Left lung (tissue), 14 donors: ENCODE measurements at places on chromosomes 5 and 9. TPM values are rescaled to one million over a fixed set of nuclear protein-coding genes. Genes with fewer than 3 reads are reported as not detected.

GRCh38 chr9:105173826-105174225 lies 70.6 kb upstream of the SLC44A1 start:
- no peak for DNase-seq

PCDHB15 gene
- 2.8 TPM for total RNA-seq

DNA sequence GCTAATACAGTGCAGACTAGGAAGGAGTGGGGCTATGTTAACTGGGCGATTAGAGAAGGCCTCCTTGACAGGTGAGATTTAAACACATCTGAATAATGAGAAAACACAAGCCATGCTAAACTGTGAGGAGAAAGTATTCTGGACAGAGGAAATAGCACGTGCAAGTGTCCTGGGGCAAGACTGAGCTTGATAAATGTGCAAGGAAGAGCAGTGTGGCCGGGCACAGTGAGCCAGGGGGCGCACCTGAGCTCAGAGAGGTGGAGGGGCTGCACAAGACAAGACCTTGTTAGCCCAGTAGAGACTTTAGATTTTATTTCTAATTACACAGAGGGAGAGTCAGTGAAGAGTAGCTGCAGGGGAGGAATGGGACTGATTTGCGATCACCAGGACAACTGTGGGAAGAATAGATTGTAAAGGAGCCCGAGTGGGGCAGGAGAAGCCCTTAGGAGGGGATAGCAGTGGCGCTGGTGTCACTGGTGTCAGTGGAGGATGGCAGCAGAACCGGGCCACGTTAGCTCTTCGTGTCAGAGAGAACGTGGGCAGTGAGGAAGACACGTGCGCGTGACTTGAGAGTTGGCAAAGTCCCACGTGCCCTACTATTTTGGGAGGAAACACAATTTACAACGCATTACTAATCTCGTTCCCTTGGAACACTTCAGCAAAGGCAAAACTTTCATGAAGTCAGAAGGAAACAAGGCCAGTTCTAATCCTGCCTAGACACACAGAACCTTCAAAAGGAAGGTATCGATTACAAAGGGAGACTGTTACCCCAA lies 17.9 kb upstream of the C5orf47 start:
- DNase-seq, result no peak

GRCh38 chr9:4371108-4371507 lies 71.2 kb upstream of the GLIS3 start:
- no peak for DNase-seq

- DNase-seq, result no peak
Measured at GRCh38 chr5:174292348-174292747, 246.8 kb downstream of the NSG2 start.

DNA sequence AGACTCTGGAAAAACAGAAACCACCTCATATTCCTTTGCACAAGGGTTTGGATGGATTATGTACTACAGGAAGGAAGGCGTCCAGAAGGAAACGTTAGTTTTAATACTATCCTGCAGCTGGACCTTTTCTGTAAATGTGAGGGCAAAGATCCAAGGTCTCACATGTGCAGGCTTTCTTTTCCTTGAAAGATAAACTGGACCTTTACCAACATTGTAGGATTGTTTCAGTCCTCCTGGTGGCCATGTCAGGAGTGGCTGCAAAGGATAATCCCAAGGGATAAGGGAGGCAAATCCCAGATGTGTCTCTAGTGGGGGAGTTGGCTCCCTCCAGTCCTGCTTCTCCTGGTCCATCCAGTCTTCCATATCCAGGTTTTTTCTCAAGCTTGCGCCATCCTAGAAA lies 397.5 kb downstream of the HTR1A start:
- DNase-seq, result no peak

DNA sequence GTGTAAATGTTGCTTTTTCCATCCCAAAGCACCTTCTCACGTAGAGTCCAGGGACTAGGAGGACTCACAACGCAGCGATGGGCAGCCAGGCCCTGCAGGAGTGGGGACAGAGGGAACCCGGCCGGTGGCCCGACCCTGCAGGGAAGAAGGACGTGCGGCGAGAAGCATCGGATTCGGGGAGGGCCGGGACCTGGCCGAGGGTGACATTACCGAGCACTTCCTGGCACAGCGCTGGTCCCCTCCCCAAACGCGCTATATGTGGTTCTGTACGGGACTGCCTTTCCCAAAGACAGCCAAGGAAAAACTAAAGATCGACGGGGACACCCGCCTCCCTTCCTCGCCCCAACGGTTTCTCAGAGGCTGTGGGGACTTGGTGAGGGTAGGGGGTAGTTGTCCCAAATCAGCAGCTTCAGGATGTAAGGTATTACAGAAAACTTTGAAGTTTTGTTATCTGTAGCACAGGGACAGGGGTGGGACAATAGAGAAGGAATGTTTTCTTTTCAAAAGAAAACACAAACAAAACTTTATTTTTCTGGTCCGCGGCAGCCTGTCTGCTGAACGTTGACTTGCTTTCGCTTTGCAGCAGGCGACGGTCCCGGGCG lies 887 bp upstream of the MAP3K1 start:
- DNase-seq, result no peak

GRCh38 chr5:88691230-88691582 lies 191.8 kb downstream of the MEF2C start:
- DNase-seq, result no peak

DNA sequence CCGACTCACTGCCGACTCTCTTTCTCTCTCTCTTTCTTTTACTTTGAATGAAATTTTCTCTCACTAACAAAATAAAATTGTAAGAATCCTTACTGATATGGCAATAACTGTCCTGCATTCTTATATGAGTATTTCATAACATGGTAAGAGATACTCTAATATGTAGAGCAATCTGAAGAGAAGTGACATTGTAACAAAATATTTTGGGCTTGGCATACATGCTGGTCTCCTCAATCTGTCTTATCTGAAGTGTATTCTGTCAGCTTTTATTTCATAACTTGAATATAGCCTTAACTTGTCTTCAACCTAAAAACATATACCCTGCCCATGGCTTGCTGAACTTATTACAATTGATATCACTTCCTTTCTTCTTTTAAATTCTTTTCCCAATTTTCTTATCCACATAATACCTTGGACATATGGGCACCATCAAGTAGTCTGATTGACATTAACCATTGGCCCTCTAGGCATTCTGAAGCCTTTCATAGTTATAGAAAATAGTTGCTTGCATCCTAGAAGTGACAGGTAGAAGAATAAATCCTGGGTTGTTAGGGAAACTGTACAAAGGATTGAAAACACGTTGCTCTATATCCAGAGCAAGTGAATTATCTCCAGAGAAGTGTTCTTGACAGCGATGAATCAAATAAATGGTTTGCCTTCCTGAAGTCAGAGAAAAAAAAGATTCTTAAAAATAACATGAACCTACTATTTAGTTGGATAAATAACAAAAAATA lies 537.6 kb upstream of the TYRP1 start:
- no peak for DNase-seq

CIZ1 gene
- total RNA-seq, result 115 TPM

- DNase-seq, result no peak
Measured at GRCh38 chr9:37100327-37100726, 20.0 kb upstream of the ZCCHC7 start.

DNA sequence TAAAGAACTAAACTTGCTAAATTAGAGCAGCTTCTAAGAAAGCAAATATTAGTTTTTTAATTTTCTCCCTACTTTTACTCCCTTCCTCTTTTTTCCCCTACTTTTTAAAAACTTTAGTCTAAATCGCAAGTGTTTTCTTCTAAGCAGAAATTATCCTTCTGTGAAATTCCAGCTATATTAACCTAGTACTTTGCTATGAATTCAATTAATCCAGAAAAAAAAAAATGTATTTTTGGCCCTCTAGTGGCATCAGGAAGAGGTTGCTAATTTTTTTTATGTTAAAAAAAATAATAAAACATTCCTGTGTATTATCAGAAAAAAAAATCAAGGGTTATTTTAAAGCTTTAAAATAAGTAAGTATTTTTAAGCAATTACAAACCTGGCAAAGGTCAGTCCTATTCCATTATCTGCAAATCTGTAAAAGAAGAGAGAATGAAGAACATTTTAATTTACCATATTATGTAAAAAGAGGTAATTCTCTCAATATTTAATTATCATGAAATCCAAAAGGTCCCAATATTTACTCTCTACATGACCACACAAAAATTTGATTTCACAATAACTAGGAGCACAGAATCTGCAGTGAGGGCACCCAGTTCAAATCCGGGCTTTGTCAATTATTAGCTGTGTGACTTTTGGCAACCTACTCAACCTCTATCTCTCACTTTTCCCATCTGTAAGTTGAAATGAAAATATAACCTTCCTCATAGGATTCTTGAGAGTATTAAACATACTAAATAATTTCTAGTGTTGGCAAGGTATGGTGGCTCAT lies 52.0 kb downstream of the CEMIP2 start:
- DNase-seq, result no peak

MOB3B gene
- total RNA-seq, result 13.6 TPM

DNA sequence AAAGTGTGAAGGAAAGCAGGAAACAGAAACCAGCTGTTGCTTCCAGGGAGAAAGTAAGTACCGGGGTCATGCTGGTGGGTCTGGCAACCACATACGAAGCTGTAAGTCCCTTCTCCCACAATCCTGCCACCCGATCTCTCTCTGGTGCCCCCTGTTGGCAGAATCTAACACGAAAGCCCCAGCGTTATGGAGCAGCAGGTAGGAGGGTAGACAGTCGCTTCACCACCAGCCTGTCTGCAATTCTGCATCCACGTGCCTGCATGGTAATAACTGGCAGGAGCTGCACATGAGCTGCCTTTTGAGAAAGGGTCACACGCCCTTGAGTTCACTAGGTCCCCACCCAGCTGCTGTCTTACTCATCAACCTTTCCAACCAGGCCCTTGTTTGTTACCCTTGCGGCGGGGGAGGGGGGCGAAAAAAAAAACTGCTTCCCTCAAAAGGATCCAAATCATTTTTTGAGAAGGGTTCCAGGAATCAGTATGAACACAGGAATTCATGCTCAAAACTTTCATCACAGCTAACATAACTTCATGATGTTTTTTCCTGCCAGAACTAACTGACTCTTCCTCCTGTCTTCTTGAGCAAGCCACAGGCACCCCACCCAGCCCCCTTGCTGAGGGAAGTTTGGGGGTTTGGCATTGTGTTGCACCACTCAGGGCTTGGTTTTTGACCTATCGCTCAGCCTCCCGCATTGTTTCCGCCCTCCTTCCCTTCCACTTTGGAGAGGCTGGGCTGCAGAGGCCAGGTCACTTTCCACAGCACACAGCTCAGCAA lies 19.6 kb upstream of the TMEM252 start:
- peak; percentile 26 for DNase-seq

DNA sequence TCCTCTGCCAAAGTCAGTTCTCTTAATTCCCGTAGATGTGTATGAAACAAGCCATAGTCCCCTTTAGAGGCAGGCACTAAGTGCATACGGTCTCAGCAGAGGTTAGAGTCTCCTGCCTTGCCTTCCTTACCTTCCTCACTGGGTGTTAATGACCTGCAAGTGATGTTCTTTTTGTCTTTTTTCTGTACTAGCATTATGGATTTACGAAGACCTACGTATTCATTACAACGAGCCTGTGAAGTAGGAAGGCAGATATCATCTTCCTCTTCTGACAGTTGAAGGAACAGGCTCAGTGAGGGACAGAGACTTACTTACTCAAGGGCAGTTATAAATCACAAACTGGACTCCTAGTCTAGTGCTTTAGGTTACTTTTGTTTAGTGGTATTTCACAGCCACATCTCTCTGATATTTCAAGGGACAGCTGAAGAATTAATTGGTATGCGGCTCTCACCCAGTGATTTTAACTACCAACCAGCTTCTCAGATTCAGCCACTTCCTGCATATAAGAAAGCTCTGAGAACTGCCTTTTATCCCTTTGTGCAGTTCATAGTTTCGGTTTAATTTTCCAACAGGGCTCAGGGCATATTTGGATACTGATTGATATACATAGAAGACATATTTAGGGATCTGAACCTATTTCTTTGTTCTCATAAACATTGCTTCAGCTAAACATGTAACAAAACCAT lies 85.1 kb upstream of the CKMT2 start:
- no peak for DNase-seq

- no peak for DNase-seq
Measured at GRCh38 chr5:142152384-142152732, 43.8 kb downstream of the NDFIP1 start.

DNA sequence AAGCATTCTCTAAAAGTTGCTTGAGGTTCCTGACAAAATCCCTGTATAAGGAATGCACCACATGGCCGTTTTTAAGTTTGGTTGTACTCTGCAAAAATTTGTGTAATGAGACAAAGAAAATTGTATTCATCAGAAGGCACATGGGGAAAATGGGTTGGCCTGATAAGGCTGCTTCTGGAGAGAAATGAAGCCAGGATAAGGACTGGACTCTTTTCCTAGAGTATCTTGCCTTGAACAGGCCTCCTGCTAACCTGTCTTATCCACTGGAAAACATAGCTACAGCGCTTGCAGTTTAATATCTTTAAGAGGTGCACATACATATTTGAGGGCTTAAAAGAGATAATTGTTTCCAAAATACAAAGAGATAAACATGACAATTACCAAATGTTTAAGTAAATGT lies 41.4 kb upstream of the IFNK start:
- no peak for DNase-seq

PFN3 gene
- not detected for total RNA-seq

- no peak for DNase-seq
Measured at GRCh38 chr5:14410394-14411201, 171.0 kb upstream of the OTULINL start.

DNA sequence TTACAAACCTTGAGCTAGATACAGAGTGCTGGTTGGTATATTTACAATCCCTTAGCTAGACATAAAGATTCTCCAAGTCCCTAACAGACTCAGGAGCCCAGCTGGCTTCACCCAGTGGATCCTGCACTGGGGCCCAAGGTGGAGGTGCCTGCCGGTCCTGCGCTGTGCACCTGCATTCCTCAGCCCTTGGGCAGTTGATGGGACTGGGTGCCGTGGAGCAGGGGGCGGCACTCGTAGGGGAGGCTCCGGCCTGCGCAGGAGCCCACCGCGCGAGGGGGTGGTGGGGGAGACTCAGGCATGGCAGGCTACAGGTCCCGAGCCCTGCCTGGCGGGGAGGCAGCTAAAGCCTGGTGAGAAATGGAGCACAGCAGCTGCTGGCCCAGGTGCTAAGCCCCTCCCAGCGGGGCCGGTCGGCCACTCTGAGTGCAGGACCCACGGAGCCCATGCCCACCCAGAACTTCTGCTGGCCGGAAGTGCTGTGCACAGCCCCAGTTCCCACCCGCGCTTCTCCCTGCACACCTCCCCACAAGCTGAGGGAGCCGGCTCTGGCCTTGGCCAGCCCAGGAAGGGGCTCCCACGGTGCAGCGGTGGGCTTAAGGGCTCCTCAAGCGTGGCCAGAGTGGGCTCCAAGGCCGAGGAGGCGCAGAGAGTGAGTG lies 1464.7 kb downstream of the EFNA5 start:
- no peak for DNase-seq

- DNase-seq, result no peak
Measured at GRCh38 chr5:109784687-109785086, 95.0 kb downstream of the MAN2A1 start.

KCNIP1 gene
- total RNA-seq, result 0.35 TPM

GRCh38 chr5:134125039-134126015 lies 10.8 kb downstream of the TCF7 start:
- no peak for DNase-seq

WDR70 gene
- total RNA-seq, result 21.9 TPM

AGXT2 gene
- total RNA-seq, result not detected

SYK gene
- 49.7 TPM for total RNA-seq

DNA sequence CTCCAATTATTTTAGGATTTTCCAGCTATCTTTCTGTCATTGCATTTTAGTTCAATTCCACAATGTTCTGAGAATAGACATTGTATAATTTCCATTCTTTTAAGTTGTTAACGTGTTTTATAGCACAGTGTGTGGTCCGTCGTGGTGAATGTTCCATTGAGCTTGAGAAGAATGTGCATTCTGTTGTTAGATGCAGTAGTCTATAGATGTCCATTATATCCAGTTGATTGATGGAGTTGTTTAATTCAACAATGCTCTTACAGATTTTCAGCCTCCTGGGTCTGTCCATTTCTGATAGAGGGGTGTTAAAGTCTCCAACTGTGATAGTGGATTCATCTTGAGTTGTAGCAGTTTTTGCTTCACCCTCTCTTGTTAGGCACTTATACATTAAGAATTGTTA lies 1587.7 kb upstream of the NUDT12 start:
- no peak for DNase-seq
